ENCODE measurements at places on chromosomes 6 and 20.

- DNase-seq: no peak
Observed at GRCh38 chr20:4375881-4376280, 345.8 kb upstream of the PRND start.

GRCh38 chr20:17491488-17491887 is 39.7 kb downstream of the BFSP1 start:
- no peak for DNase-seq

GRCh38 chr6:29777310-29777709 is 50.3 kb upstream of the HLA-G start:
- no peak for DNase-seq

- no peak for DNase-seq
Observed at GRCh38 chr20:22232923-22233322, 351.4 kb downstream of the FOXA2 start.

GRCh38 chr6:72533606-72534005 is 88.3 kb upstream of the KCNQ5 start:
- no peak for DNase-seq

- DNase-seq: no peak
Observed at GRCh38 chr6:167793421-167793820, 33.3 kb upstream of the AFDN start.

- DNase-seq: peak; percentile 14
Observed at GRCh38 chr6:149925974-149926777, 3.3 kb upstream of the RAET1G start.

DNA sequence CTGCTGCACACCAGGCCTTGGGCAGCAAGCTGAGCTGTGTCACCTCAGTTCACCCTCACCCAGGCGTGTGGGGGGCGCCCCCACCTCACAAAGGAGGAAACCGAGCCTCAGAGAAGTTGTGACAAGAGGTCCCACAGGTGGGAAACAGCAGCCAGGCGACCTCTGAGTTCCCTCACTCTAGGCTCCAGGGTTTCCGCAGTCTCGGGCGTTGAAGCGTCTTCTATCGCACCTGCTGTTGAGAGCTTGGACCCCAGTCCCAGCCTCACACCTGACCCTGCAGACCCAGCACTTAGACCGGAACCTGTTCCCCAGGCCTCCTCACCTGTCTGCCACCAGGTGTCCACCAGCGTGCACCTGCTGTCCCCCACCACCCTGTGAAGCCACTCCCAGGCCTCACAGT is 22.3 kb upstream of the APMAP start:
- DNase-seq: no peak

- no peak for DNase-seq
Observed at GRCh38 chr6:160955508-160956295, 35.9 kb upstream of the MAP3K4 start.

DNA sequence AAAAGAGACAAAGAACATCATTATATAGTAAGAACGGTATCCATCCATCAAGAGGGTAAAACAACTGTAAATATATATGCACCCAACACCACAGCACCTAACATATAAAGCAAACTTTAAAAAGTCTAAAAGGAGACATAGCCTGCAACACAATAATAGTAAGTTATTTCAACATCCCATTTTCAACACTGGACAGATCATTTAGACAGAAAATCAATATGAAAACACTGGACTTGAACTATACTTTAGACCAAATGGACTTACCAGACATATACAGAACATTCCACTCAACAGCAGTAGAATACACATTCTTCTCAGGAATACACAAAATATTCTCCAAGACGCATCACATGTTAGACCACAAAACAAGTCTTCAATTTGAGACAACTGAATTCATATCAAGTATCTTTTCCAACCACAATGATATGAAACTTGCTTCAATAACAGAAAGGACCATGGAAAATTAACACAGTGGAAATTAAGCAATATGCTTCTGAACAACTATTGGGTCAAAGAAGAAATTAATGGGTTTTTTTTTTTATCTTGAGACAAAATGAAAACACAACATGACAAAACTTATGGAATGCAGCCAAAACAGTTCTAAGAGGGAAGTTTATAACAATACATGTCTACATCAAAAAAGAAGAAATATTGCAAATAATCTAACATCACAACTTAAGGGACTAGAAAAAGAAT is 23.9 kb upstream of the ASF1A start:
- DNase-seq: no peak

GRCh38 chr6:12208190-12208589 is 82.0 kb upstream of the EDN1 start:
- DNase-seq: no peak

- no peak for DNase-seq
Observed at GRCh38 chr20:61932711-61933480, 132.8 kb downstream of the TAF4 start.

- DNase-seq: no peak
Observed at GRCh38 chr6:100880149-100880852, 828 bp downstream of the ASCC3 start.

DNA sequence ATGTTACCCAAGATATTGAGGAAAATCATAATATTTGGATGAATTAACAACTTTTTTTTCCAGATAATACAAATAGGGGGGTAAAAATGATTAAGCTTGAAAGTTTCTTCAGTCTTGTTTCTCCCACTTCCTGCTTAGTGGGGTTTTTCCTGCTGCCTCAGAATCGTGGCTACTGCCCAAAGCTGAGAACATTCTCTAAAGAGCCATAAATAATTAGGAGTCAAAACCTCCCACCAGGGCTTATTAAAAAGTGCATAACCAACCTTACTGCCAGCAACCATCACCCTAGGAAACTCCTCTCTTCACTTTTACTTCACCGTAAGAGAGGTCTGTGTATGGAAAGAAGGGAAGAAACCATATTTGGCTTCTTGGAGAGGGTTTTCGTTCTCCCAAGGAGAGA is 9.0 kb upstream of the LCA5 start:
- no peak for DNase-seq

- DNase-seq: no peak
Observed at GRCh38 chr6:42257614-42258013, 40.0 kb upstream of the MRPS10 start.

GRCh38 chr6:94636780-94637385 is 940.5 kb upstream of the MANEA start:
- no peak for DNase-seq

GRCh38 chr6:163250116-163250515 is 164.4 kb upstream of the QKI start:
- no peak for DNase-seq

DNA sequence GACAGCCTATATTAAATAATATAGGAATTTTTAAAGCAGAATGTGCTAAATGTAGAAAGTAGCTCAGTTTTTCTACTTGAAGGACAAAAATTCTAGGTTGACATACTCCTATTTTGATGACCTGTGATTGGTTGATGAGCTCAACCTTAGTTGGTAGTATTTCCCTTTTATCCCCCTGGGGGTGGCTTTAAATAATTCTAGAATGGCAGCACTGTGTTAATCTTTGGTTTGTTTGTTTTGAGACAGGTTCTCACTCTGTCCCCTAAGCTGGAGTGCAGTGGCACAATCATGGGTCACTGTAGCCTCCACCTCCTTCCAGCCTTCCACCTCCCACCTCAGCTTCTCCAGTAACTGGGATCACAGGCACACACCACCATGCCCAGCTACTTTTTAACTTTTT is 29.2 kb downstream of the FARS2 start:
- DNase-seq: no peak
